Fibroblast of skin of right quadriceps (primary cell): ENCODE measurements at places on chromosomes 12 and 14.

DNA sequence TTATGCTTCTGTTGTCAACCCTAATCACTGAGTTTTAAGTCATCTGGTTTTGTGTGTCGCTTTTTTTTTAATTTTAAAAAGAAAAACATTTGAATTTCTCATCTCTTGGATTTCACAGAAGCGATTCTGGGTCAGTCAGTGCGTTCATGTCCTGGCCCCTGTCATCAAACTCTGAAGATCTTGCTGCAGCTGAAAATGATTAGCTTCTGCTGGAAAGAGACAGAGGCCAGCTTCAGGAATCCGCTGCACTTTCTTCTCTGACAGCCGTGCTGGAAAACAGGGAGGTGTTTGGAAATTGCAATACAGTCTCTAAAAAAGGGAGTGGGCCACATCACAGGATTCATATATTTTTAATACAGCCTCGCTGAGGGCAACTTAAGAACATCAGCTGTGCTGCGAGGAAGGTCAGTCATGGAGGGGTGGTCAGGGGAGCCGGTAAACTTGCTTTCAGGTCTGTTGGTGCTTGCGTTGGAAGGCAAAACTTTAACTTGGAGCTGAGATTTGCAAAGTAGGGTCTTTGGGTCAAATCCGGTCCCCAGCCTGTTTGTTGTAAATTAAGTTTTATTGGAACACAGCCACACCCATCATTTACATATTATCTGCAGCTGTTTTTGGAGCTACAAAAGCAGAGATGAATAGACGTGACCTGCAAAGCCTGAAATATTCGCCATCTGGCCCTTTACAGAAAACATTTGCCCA, 190.8 kb downstream of the AACS start:
- DNase-seq = no peak

GRCh38 chr12:124577986-124578385, 10.6 kb upstream of the NCOR2 start:
- DNase-seq = no peak

GRCh38 chr12:30978639-30979038, 52.1 kb downstream of the TSPAN11 start:
- peak; percentile 44 for DNase-seq

- no peak for DNase-seq
Observed at GRCh38 chr14:65065719-65066118, 36.6 kb downstream of the MAX start.

DNA sequence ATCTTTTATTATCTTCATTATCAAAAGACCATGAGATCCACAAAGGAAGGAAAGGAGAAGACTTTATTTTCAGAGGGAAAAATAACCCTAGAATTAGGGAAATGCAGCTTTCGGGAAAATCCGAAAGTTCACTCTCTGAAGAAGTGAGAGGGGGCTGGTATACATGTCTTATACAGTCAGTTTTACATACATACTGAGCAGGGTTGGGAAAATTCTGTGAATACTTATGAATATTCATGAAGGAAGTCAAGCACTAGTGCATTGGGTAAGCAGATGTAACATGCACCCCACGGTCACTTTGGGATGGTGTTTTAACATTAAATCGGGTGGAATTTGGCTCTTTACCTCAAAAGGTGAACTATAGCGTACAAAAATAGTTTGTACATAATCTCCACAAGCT, 15.7 kb upstream of the KLRF1 start:
- DNase-seq = no peak

DNA sequence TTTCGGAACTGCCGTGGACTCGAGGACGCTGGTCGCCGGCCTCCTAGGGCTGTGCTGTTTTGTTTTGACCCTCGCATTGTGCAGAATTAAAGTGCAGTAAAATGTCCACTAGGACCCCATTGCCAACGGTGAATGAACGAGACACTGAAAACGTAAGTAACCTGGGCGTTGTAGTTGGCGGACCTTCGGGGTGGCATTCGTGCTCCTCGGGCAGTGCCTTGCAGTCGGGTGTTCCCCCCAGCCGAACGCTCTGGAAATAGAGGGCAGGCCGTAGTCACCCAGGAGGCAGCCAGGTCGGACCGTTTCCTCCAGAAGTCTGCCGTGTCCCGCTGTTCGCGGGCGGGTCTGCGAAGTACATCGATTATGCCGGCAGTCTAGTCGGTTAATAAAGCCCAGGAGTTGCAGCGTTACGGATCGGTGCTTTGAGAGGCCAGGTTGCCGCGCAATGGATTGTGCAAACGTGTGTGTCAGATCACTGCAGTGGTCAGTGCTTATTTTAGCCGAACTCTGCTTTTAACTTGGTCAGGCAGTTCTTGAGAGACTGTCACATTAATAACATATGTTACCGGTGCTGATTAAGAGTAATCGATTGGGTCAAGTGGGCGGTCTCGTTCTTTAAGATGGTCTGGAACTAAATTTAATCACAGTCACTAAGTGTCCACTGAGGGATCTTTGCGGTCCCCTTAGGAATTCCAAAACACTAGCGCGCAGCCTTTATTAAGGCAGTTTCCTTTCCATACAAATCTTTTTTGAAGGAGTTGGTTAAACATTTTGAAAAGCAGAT, 906 bp downstream of the MARK3 start:
- DNase-seq = no peak

DNA sequence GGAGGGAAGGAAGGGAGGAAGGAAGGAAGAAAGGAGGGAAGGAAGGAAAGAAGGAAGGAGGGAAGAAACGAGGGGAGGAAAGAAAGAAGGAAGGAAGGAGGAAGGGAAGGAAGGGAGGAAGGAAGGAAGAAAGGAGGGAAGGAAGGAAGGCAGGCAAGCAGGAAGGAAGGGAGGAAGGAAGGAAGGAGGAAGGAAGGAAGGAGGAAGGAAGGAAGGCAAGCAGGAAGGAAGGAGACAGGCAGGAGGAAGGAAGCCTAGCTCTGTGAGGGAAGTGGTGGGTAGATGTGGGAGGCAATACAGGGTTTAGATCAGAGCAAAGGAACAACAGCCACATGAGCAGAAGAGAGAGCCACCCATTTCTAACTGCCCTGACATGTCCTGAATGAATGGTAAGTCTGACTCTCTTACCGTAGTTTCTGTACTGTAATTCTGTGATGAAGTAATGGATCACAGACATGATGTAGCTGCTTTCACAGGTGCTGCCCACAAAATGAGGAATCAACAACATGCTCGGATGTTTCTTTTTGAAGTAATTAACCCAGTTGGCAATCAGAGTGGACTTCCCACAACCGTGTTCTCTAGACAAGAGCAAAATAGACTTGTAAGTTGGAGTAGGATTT, 24.4 kb upstream of the HSP90B1 start:
- DNase-seq = no peak

GRCh38 chr12:98253207-98254037, 262.0 kb upstream of the TMPO start:
- DNase-seq = no peak

- no peak for DNase-seq
Observed at GRCh38 chr12:120865098-120865497, 39.1 kb downstream of the SPPL3 start.

GRCh38 chr12:40569626-40570179, 122.5 kb upstream of the CNTN1 start:
- DNase-seq = peak; percentile 15

GRCh38 chr14:105857220-105857825, 330.9 kb downstream of the TMEM121 start:
- no peak for DNase-seq

DNA sequence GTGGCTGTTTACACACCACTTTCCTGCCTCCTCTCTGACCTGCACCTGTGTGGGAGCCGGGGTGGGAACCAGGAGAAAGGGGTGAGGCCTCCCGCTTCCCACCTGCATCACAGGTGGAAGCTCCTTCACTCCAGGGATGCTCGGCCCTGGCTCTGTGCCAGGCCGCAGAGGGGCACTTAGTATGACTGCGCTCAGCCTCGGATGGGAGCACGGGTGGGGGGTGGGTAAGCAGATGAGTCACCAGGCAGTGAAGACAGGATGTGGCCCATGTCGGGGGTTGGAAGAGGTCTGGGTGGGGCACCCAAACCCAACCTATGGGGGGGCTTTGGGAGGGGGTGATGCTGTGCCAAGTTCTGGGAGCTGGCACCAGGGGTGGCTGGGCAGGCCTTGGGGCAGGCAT, 7.4 kb upstream of the CYP46A1 start:
- no peak for DNase-seq
